AG10803 (cell line): ENCODE measurements at places on chromosomes 6 and 20.

DNA sequence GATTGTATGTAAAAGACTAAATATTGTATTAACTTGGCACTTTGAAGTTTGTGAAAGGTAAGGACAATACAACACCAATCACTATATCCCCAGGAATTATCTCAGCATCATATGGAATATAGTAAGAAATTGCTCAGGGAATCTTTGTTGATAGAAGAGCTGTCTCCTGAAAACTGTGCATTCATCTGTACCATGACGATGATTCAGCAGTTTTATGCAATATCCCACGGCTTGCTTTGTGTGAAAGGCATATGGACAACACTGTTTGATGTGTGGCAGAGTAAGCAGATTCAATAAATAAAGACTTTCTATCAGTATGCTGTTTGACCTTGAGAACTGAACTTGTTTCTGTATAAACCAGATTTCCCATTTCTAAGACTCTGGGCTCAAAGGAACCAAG lies 147.5 kb upstream of the PLN start:
- no peak for DNase-seq

- DNase-seq = no peak
Observed at GRCh38 chr20:45940053-45940452, 5.6 kb downstream of the PCIF1 start.

DNA sequence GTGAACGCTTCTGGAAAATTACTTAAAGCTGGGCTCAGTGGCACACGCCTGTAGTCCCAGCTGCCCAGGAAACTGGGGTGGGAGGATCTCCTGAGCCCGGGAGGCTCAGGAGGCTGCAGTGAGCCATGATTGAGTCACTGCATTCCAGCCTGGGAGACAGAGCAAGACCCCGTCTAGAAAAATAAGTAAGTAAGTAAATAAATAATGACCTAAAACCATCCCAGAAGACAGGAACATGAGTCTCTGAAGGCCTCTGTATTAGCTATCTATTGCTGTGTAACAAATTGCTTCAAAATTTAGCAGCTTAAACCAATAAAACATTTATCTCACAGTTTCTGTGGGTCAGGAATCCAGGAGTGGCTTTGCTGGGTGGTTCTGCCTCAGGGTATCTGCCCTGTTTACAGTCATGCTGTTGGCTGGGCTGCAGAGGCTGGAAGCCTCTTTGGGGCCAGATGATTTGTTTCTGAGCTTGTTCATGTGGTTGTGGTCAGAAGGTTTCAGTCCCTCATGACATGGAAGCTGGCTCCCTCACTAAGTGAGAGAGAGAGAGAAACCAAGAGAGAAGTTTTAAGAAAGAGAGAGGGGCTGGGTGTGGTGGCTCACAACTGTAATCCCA lies 48.4 kb upstream of the NCOA3 start:
- DNase-seq = peak; percentile 84

- DNase-seq = peak; percentile 93
Observed at GRCh38 chr6:150940941-150941340, 75.4 kb downstream of the MTHFD1L start.
